Ecto neural progenitor cell (in vitro differentiated cells): ENCODE measurements at places on chromosomes 6 and 20.

DNA sequence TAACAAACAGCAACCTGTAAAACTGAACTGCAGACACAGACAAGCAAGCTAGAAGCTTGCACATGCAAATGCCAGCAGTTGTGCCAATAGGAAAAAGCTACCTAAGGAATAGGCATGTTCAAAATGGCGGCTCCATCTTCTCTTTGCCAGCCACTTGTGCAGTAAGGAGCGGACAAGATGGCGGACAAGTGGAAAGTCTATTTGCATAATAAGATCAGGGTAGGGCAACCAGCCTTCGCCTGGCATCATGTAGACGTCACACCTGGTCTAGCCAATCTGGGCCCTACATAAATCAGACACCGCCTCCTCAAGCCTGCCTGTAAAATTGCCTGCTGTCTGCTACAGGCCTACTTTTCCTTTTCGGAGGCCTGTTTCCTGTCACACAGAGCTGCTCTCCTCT is 18.0 kb downstream of the C6orf52 start:
- DNase-seq, result no peak

- peak; percentile 74 for DNase-seq
Measured at GRCh38 chr6:7727946-7728854, 2.3 kb downstream of the BMP6 start.

DNA sequence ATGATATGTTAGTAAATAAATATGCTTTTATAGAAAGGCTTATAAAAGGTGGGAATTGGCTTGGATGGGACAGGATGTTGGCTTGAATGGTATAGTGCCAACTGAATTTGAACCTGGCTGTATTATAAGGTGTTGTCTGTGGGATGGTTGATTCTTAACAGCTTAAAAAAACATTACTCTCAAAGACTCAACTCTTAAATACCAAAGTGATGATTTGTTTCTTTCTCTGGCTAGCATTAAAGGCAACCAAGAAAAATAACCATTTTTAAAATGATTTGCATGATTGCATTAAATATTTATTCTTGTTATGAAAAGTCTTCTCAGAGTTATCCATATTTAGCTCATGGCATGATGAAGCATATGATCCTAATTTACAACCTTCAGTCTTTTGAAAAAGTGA is 216.2 kb downstream of the RIMS1 start:
- DNase-seq, result no peak

GRCh38 chr6:150167479-150167873 is 24.6 kb downstream of the PPP1R14C start:
- no peak for DNase-seq

DNA sequence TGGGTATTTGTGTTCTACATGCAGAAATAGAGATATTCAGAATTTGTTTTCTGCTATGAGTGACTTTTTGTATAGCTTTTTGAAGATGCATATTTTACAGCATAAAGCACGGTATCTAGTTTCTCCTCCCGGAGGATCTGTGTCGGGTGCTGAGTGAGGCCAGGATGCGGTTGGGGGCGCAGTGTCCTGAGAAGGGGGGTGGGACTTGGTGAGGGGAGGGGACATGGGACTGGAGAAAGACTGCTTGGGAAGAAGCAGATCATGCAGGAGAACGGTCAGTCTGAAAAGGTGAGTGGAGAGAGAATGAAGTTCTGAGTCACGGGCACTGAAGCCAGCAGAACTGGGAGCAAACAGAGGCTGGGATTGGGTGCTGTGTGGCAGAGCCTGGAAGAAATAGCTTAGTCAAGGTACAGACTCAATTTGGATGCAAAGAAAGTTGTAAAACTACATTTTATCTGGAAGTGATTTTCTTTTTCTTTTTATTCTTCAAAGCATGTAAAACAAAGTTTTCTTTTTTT is 44.0 kb downstream of the STX11 start:
- DNase-seq, result no peak

GRCh38 chr6:152458648-152459644 is 178.2 kb downstream of the SYNE1 start:
- no peak for DNase-seq

DNA sequence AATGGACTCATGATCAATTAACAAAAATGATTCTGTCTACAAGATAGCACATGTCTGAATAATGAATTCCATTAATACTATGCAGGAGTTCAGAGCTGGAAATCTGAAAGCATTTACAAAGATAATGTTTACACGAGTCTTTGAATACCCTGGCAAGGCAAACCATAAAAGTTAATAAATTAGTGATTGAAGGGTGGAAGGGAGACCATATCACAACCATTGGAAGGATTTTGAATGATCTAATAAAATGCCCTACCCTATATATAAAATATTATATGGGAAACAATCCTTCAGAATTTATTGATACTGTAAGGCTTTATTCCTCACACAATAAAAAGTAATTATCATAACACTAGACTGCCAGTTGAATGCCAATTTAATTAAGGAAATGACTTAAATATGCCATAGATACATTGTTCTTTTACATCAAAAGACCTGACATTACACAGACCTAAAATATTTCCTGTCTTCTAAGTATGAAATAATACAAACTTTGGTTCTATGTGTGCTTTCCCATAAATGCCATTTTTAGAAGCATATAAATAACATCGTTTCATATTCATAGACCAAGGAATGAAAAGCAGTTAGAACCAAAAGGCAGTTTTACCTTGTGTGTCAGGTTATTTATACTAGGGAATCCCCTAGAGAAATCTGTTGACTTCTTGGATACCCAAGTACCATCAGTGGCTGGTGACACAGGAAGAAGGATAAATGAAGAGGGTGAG is 249.2 kb upstream of the MARCKS start:
- no peak for DNase-seq

DNA sequence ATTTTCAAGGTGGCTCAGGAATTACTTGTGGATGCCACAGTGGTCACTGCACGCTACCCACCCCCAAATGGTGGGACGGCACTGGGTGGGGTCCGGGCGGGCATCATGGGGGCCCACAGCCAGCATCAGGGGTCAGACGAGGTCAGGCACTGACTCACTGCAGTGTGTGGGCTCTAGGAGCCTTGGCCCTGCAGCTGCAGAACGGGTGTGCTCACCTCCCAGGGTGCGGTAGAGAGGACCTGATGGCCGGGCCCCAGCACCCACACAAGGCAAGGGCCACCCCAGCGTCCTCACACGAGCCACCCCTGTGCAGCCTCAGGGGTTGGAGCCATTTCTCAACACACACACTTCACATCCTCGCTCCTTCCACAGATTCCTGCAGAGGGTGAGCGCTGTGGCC is 34.3 kb downstream of the KCNQ2 start:
- no peak for DNase-seq

GRCh38 chr6:28803337-28803709 is 120.5 kb downstream of the TRIM27 start:
- DNase-seq, result peak; percentile 37

GRCh38 chr6:132683543-132683942 is 24.6 kb upstream of the TAAR1 start:
- no peak for DNase-seq

- no peak for DNase-seq
Measured at GRCh38 chr6:170025341-170025911, 265.5 kb downstream of the DLL1 start.

DNA sequence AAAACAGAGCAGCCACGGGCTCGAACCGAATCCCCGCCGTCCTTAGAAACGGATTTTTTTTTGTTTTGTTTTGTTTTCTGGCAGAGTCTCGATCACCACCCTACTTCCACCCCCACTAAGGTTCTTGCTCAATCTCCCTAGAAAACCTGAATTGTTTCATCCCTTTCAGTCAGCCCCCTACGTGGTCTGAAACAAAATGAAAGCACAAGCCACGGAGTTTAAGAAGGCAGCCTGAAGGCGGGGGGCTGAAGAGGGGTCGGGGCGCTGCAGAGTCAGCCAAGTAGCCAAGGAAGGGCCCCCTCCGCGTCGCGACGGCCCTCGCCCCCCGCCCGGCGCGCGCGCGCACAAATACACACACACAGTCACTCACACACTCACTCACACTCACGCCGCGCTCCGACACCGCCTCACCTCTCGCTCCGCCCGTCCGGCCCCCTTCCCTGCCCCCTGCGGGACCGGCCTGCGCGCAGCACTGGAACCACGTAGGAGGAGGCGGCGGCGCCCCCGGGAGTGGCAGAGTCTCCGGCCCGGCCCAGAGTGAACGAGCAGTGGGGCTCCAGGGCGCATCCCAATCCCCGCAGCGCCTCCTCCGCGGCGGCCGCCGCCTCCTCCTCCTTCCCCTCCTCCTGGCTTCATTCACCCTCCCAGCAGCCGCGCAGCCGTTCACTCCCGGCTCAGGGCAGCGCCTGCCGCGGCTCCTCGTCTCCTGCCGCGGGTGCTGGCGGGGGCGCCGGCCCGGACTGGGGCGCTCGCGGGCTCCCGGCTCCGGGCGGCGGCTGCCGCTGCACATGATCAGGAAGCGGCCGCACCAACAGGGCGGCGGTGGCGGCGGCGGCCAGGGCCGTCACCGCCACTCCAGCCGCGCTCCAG is 1.4 kb downstream of the ATXN1 start:
- DNase-seq, result peak; percentile 86
